Left forelimb (tissue), 1 donor: ENCODE measurements at places on chromosomes 1 and 21.

DNA sequence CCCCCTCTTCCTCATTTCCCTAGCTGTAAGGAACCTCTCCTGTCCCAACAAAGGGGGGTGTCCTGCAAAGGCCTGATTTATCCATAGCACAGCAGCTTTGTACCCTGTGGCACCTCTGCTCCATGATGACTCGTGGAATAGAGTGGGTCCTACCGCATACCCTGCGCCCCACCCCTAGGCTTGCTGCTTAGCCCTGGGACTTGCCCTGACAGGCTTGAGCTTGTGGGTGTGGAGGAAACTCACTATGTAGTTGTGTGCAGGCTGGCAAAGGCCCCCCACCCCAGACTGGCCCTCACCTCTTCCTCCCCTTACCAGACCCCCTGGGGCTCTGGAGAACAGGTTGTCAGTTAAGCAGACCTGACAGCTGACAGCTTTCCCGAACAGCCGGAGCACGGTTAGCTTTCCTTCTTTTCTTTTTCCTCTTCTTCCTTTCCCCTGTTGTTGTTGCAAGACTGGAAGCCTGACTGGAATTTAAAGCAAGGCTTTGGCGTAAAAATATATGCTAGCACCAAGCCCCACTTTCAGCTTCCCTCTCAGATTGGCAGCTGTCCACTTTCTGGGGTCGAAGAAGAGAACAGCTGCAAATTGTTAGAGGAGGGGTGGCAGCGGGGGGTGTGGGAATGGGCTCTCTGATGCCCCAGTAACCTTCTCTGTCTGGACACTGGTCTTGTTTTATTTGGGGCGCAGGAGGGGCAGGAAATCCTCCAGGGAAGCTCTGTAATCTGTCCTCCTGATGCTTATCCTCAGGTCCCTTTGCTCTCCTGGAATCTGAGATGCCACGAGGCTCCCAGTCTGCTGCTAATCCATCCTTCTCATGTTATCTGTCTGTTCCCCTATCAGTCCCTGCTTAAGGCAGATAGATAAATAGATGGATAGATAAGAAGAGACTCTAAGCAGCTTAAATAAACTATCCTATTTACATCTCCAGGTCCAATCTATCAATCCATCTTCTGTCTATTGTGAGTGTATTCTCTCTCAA, 134.6 kb downstream of the BRINP2 start:
- DNase-seq: no peak

DNA sequence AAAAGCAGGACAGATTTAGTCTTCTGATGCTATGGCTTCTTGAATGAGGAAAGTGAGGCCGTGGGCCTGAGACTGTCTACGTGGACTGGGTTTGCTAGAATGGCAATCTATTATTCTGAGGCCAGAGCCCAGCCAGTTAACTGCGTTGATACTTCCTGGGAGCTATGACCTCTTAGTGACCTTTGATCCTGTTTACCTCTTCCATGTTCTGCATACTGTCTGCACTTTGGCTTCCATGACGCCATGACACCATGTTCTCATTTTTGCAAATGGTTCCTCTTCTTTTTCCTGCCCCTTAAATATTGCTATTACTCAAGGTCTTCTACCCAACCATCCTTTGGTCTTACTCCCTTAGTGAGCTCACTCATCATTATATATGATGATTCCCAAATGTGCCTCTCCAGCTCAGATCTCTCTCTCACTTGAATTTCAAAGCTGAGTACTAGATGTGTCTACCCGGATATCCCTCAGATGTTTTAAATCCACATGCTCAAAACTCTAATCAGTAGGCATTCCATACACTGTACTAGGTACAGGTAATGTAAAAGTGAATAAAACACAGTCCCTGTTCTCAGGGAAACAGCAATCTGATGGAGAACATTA, 66.1 kb upstream of the ATP1A1 start:
- DNase-seq: no peak

- DNase-seq: no peak
Measured at GRCh38 chr1:195872376-195872775, 735.9 kb downstream of the KCNT2 start.

DNA sequence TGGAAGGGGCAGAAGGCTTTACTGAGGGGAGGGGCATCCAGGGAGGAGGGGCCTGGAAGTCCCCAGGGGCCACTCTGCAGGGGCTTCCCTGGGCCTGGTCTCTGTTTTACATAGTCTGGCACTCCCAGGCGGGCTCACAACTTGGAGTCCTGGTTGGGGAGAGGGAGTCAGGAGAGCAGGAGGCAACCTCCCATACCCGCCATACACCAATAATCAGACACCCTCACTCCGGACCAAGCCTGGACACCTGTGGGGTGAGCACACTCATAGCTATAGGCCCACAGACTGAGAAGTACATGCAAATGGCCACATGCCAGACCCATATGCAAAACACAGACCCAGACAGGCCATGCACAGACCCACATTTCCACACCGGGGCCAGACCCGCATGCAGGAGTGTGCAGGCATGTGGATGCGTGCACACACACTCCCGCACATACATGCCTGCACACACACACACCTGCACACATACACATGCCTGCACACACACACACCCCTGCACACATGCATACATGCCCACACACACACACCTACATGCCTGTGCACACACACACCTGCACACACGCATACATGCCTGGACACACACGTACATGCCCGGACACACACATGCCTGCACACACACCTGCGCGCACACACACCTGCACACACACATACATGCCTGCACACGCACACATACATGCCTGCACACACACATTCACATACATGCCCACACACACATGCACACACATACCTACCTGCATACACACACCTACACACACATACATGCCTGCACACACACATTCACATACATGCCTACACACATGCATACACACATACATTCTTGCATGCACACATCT, 89.5 kb upstream of the RUNX3 start:
- no peak for DNase-seq

DNA sequence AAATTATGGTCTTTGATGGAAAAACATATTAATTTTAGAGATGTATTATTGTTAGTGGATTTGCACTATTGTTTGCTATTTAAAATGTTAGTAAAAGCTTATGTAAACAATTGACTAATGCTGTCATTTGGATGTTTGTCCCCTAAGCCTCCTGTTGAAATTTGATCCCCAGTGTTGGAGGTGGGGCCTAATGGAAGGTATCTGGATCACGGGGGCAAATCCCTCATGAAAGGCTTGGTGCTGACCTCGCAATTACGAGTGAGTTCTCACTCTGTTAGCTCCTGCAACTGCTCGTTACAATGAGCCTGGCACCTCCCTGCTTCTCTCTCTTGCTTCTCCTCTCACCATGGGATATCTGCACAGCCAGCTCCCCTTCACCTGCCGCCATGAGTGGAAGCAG, 14.3 kb downstream of the TMEM35B start:
- DNase-seq: no peak

- no peak for DNase-seq
Measured at GRCh38 chr1:167219194-167219593, 1.5 kb upstream of the POU2F1 start.

- no peak for DNase-seq
Measured at GRCh38 chr1:26597629-26598039, 68.1 kb downstream of the RPS6KA1 start.

- DNase-seq: no peak
Measured at GRCh38 chr1:34520111-34520510, 234.7 kb upstream of the GJB5 start.

- DNase-seq: no peak
Measured at GRCh38 chr1:226698659-226699058, 40.4 kb downstream of the ITPKB start.

DNA sequence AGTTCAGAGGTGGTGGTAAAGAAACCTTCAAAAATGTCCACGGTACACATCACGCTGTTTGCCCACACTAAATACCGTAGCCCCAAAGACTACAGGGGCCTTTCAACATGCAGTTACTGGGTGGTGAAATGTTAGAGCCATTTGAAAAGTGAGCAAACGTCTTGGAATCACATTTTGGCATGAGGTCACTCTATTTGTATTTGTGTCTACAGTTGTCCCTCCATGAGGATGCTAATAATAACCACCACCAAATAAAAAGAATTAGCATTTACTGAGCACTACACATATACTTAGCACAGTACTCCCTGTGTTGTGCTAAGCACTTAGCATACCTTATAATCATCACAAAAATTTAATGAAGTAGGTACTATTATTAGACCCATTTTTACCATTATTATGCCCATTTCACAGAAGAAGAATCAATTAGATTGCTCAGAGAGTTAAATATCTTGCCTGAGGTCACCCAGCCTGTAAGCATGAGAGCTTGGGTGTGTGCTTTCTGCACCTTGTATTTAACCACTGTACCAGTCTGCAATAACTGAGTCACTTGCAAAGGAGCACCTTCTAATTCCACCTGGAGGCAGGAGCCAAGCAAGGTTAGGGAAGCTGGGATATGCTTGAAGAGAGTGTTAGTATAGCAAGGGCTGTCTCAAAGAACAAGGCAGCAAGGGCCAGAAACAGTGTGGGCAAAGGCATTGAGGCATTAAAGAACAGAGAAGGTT, 57.4 kb downstream of the DNTTIP2 start:
- no peak for DNase-seq

- DNase-seq: no peak
Measured at GRCh38 chr1:17933501-17933900, 174.1 kb upstream of the IGSF21 start.

GRCh38 chr1:32886004-32886827, at the start of gene HPCA:
Gene HPCA, plus strand, starts transcription at chr1:32886491. Its CDS starts 2,408 bp downstream, at chr1:32888899.
- no peak for DNase-seq

DNA sequence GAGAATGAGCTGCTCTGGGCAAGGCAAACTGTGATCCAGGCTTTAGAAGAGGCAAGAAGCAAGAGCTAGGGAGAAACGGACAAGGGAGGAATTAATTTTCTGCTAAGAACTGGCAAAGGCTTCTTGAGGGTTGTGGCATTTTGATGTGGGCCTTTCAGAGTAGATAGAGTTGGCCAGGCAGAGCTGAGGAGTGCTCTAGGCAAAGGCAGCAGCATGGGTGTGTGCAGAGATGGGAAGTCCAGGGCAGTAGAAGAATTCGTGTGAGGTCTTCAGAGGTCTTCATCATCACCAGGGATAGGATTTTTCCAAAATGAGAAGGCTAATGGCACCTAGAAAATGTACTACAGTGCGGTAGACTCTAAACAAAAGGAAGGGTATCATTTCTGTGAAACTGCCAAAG, 237.8 kb downstream of the LTN1 start:
- DNase-seq: no peak

DNA sequence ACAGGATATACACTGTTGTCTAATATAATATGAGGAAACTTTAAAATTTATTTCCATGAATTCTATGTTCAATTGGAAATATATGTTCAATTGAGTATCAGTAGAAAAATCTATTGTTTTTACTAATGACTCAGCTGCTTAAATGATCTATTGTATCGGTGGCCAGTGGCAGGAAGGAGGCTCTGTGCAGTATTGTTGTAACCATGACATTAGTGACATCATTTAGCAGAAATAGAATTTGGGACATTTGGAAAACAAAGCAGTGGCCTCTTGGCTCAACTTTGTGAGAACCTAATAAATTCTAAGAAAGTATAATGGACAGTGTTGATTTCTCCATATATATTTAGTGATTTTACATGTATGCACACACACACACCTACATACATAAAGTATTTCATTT, 257.4 kb downstream of the PDE4B start:
- no peak for DNase-seq

DNA sequence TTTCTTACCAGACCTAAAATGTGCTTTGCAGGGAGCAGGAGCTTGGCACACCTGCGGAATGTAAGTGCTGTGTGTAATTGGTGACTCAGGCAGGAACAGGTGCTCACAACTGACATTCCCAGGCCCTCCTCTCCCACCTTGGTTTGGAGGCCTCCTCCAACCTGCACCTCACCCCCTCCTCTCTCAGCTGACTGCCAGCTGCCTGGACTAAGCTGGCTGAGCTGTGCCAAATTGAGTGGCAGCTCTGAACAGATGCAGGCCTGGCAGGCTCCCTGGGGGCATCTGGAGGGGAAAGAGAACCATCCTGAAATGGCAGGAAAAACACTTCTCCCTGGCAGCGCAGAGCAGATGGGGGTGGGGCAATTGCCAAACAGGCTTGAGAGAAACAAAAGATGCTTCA, 91.7 kb upstream of the PGBD5 start:
- no peak for DNase-seq

GRCh38 chr1:204255966-204256365, 42.2 kb upstream of the GOLT1A start:
- no peak for DNase-seq

- DNase-seq: no peak
Measured at GRCh38 chr1:175749075-175749474, 5.7 kb upstream of the TNR start.

- no peak for DNase-seq
Measured at GRCh38 chr21:29151931-29152330, 21.5 kb downstream of the MAP3K7CL start.

DNA sequence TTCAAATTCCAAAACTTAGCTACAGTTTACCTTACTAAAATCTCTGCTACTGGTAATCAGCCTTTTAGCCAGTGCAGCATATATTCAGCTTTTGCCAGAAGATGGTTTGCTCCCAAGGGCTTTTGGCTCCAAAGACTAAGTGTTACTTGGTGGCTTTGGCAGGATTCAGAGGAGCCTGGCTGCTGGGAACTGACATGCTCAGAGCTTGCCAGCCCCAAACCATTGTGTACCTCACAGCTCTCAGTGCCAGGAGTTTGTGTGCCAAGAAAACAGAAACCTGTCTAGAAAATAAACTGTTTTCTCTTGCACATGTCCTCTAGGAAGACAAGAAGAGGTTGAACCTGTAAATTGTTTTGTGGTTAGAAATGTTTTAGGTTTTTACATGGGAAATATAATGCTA, 315.9 kb downstream of the ST6GALNAC3 start:
- no peak for DNase-seq

DNA sequence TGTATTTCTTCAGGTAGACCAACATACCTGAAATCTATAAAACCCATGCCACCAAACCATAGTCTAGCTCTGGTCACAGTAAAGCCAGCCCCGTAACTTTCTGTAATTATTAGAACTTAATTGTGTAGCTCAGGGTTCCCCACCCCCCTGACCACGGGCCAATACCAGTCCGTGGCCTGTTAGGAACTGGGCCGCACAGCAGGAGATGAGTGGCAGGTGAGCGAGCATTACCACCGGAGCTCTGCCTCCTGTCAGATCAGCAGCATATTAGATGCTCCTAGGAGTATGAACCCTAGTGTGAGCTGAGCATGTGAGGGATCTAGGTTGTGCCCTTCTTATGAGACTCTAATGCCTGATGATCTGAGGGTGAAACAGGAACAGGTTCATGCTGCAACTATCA, 14.6 kb downstream of the TENT5C start:
- DNase-seq: peak; percentile 0
